Activated T-helper 1 cell treated with anti-CD3 and anti-CD28 coated beads, Interleukin-2, amount 50 U/mL, for 16 hours (primary cell): ENCODE measurements at places on chromosomes 7 and 10.

DNA sequence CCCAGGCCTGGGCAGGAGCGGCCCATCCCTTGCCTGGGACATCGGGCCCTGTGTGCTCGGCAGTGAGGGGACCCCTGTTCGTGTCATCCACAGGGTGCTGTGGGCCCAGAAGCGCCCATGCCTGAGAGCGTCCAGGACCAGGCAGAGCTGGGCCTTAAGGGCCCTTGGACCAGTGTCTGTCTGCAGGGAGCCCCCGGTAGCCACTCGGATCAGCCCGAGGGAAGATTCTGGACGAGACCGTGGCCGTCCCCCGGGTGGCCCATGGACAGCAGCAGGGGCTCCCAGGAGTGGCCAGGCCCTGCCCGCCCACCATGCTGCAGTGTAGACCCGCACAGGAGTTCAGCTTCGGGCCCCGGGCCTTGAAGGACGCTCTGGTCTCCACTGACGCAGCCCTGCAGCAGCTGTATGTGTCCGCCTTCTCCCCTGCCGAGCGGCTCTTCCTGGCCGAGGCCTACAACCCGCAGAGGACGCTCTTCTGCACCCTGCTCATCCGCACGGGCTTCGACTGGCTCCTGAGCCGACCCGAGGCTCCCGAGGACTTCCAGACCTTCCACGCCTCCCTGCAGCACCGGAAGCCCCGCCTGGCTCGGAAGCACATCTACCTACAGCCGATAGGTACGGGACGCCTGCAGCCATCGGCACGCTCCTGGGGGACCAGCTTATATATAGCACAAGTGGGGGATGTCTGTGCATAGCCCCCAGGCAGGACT is 12.3 kb downstream of the AMZ1 start:
- DNase-seq, result no peak

DNA sequence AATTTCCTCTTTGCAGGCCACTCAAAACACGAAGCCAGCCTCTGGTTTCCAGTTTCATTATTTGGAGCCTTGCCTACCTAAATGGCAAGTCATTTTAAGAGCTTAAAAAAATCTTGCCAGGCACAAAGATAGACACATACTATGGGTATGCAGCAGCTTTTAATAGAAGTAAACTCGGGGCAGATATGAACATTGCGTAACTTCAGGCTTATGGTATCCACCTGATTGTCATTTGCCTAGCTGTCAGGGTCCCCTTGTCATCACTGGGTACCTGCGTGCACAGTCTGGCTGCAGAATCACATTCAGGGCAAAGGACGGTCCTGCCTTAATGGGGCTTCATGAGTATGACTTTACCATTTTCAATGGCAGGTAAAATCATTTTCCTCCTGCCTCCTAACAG is 466.1 kb upstream of the NRP1 start:
- DNase-seq, result no peak

DNA sequence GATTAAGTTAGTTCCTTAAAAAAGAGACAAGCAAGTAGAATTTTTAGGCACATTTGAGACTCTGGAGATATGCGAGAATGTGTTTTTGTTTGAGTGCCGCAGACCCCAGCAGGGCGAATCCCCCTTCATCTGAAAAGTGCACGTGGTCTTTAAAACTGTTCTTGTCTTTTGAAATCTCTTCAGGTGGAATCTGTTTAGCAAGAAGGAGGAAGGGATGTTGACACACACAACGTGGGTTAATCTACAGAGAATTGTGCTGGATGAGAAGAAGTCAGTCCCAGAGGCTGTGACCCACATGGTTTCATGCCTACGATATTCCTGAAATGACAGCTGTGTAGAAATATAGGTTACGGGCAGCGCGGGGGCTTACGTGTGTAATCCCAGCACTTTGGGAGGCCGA is 27.1 kb upstream of the ZFAND2A start:
- DNase-seq, result no peak

DNA sequence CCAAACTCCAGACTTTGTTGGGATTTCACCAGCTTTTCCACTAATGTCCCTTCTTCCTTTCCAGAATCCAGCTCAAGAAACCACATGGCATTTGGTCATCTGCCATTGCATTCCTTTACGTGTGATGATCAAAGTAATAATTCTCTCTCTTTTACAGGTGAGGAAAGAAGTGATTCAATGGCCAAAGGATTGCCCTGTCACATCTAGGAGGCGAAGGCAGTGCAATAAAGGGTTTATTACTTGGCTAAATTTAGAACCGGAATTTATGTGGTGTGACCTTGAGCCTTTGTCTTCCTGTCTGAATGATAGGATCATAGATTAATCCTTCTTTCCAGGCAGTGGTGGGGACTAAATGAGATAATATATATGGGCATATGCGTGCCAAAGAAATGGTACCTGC is 58.3 kb upstream of the COBL start:
- DNase-seq, result no peak

- no peak for DNase-seq
Observed at GRCh38 chr10:132146271-132146671, 40.5 kb upstream of the DPYSL4 start.

DNA sequence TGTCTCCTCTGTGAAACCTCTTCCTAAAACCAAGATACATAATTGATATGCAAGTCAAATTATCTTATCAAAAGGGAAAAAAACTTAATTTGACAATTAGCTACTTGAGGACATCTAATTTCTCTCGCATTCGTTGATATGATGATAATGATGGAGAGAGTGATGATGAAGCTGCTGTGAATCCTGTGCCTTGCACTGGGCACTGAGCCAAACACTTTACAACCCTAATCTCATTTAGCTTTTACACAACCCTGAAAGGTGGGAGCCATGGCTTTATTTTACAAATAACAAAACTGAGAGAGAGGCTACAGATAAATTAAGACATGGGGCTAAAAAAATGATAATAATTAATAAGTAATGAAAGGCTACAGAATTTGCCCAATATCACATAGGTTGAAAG is 176.0 kb downstream of the NOC3L start:
- no peak for DNase-seq

GRCh38 chr10:107487284-107487683 is 322.8 kb upstream of the SORCS1 start:
- no peak for DNase-seq

GRCh38 chr7:157150882-157151281 is 12.2 kb downstream of the UBE3C start:
- DNase-seq, result no peak

GRCh38 chr10:31830887-31831286 is 97.7 kb downstream of the ARHGAP12 start:
- no peak for DNase-seq

- DNase-seq, result no peak
Observed at GRCh38 chr7:3592401-3593134, 291.5 kb downstream of the SDK1 start.

- DNase-seq, result no peak
Observed at GRCh38 chr7:48078470-48078869, 10.6 kb upstream of the UPP1 start.

- no peak for DNase-seq
Observed at GRCh38 chr10:75098902-75099673, 12.4 kb upstream of the SAMD8 start.

DNA sequence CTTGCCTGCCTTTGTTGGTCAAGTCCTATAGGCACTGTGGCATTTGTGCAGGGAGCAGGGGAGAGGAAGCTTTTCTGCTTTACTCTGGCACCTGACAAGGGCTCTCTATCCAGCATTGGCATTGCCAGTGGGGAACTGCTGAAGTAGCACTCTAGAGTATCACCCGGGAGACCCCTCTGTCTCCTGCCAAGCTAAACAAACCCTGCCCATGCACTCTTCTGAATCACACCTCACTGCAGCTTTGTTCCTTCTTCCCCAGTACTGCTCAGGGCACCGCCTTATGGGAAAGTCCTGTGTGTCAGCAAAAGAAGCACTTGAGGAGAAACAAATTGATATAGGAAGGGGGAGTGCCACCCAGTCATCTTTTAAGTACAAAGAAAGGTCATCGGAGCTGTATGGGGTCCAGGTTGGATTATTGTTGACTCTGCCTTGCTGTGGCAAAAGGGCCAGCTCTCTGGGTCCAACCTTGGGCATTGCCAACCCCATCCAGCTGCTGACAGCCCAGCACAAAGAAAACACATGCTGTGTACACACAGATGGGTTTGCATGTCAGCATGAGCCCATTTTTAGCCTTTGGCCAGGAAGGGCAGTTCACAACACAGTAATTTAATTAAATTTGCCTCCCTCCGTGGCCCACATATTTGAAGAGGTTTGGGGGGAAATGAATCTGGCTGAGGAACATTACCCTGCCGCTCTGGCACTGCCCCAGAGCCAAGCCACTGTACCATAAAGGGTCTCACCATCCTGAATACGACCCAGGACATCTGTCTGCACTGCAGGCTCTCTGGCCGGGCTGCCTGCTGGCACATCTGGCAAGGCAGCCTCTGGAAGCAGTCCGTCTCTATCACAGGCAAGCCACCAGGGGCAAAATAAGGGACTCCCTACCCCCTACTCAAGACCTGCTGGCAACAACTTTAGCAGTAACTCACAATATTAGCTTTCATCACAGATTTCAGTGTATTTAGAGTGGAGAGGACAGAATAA is 13.1 kb downstream of the LRRC4 start:
- no peak for DNase-seq

GRCh38 chr7:28112883-28113540 is 67.6 kb downstream of the JAZF1 start:
- no peak for DNase-seq

DNA sequence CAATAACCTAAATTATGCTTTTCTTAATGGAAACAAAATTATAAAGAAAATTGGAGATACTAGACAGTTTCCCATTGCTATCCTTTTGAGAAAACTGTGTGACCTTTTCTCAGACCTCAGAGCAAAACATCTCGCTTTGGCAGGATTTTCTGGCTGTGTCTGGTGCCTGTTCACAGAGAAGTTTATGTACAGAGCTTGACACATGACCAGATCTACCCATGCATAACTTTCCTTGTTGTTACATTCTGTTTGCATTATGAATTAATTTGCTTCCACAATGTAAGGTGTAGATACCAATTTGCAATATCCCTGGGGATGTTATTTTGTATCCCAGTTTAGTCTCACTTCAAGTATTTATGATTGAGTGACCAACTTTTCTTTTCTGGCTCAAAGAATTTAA is 565.0 kb downstream of the XPNPEP1 start:
- no peak for DNase-seq

DNA sequence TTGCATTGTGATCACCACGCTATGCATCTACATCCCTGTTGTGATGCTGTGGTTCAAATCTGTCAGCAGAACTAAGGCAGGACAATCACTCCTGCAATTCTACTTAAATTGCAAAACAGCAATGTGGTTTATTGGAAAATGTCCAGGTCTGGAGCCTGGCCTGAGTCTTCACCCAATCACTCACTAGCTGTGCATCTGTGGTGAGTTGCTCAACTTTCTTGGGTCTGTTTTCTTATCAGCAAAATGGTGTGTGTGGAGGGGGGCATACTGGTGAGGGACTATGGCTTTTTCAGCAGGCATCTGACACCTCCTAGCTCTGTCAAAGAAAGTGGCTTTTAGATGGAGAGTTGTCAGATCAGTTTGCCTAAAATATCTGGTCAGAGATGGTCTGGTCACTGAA is 108.3 kb upstream of the FEZF1 start:
- no peak for DNase-seq

DNA sequence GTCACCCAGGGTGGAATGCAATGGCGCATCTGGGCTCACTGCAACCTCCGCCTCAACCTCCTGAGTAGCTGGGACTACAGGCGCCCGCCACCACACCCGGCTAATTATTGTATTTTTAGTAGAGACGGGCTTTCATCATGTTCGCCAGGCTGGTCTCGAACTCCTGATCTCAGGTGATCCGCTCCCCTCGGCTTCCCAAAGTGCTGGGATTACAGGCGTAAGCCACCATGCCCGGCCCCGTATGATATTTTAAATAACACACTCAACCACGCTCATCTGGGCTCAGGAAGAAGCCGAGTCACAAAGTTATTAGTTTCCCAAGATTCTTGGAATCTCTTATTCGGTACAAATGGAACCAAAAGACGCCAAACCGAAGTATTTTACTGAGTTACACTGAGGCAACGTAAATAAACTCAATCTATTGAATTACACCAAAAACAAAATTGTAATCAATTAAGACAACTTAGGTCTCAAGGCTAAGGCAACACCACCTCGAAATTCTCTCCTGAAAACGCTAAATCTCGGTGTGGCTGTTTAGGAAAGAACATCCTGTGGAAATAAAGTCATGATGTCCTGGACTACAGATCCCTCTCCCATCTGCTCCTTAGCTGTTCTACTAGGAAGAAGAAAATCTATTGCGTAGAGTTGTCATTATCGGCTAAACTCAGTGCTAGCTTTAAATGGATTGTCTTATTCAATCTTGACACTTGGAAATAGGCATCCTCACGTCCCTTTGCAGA is 910 bp downstream of the ARHGAP19 start:
- no peak for DNase-seq

GRCh38 chr7:38863601-38864291 is 45.2 kb downstream of the VPS41 start:
- no peak for DNase-seq

- DNase-seq, result no peak
Observed at GRCh38 chr10:70381471-70382421, 679 bp downstream of the LRRC20 start.

GRCh38 chr10:14748441-14748840 is 26.3 kb downstream of the FAM107B start:
- DNase-seq, result no peak

DNA sequence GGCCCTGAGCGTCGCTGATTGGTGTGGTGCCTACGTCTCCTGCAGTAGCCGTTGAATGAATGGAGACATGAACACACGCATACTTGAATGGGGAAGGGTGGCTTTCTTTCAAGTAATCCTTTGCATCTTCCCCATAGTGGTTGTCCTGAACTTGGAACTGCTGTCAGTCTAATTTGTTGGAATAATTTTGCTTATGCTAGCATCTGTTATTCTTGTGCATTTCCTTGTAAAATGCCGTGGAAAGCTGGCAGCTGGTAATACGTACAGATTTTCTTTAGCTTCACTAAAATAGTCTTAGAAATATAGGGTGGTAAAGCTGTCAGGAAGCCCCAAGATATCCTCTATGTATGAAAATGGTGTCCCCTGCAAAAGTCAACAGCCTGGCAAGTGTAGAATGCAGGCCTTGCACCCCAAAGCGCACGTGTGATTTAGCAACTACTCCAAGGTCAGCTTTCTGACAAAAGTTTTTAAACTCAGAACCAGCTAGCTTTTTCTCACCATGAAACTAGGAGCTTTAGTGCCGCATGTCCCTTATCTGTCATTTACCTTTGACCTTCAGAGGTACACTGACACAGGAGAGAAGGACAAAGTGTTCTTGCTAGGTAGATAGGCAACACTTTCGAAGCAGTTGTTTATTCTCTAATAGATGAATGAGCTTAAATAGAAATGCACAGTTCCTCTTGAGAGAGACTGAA is 70.8 kb downstream of the RBM33 start:
- no peak for DNase-seq

DNA sequence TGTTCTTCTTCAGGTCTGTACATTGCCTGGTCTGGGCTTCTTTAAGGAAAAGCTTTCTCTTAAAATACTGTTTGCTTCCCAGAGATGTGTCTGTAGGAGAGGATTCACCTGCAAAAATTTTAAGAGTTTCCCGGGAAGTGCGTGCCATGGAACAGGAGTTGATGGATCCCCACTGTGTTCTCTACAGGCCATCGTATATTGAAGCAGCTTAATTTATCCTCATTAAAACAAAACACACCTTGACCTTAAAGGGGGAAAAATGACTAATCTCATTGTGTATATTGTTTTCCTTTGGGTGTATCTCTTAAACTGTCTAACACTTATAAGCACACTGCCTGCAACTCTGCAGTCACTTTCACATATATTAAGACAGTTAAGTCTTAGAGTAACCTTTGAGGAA is 111.4 kb downstream of the ST7 start:
- DNase-seq, result no peak

- no peak for DNase-seq
Observed at GRCh38 chr7:150466477-150466876, 16.0 kb downstream of the GIMAP8 start.
